Activated naive CD8-positive, alpha-beta T cell treated with anti-CD3 and anti-CD28 coated beads, Interleukin-2, amount 50 U/mL, for 16 hours (primary cell): ENCODE measurements at places on chromosomes 1 and 21.

GRCh38 chr1:89261926-89262515, 10.6 kb downstream of the GBP5 start:
- DNase-seq: no peak

DNA sequence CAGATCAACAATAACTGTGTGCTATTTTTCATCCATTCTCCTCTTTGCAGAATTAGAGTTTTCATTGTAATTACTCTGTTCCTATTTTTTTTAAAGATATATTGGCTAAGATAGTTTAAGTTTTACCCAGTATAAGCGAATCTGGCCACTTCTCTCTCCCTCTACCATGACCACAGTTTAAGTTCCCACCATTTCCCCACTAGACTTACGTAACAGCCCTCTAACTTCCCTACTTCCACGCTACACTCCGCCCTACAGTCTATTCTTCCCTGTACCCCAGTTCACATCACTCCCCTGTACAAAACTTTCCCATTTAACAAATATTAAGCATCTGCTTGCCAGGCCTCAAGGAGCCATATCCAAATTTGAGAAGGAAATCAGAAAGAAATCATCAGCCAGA, 16.5 kb downstream of the CTSK start:
- no peak for DNase-seq

GRCh38 chr1:226887006-226887405, 16.6 kb downstream of the PSEN2 start:
- no peak for DNase-seq

GRCh38 chr1:72023063-72023930, 259.0 kb downstream of the NEGR1 start:
- no peak for DNase-seq

GRCh38 chr1:179818743-179819173, 58.8 kb downstream of the TOR1AIP2 start:
- DNase-seq: no peak

DNA sequence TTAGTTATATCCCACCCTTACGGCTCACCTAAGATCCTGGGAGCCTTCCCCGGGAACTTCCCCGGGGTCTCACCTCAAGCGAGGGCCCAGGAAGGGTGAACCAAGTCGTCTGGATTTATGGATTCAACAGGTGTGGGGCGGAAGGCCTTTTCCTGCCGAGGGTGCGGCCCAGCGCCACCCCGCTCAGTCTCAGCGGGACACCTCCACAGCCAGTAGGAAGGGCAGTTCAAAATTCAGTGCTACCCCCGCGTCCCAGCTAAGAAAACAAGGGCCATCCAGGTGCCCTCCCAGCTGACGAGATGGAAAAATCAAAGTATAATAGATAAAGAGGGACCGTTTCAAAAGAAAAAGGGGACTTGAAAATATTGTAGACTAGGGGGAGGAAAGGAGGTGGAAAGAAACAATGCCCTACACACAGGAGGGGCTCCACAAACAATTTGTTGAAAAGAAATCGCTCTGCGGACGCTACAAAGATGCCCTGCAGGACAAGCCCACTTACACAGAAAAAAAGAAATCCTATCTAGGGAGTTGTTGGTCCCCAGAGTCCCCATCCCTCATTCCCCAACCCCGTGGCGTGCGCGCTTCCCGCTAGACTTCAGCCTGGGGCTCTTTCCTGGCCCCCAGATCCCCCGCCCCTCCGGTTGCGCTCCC, 1.3 kb downstream of the SLC2A1 start:
- DNase-seq: no peak
